ENCODE measurements at places on chromosomes 2 and 18.

DNA sequence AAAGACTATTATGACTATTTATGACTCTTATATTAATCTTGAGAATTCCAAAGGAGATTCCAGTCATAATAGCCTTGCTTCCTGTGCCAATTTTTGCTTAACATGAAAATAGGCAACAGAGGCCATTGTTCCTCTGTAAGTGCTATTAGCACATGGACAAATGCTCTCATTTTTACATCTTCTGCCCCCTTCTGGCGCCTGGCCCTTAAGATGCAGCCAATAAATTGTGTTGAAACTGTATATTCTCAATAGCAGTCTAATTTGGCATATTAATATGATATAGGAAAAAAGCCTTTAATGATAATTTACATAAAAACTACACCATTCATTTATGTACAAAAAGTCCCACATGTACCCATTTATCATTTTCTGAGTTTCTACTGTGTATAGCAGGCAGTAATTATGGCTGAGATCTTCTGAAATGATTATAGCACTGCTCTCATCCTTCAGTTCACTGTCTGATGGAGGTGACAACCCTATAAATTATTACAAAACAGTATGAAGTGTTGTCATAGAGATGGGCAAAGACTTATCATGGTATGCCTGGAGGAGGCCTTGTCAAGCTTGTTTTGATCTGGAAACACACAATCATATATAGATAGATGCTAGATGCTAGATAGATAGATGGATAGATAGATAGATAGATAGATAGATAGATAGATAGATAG lies 613.3 kb downstream of the TSN start:
- no peak for DNase-seq

DNA sequence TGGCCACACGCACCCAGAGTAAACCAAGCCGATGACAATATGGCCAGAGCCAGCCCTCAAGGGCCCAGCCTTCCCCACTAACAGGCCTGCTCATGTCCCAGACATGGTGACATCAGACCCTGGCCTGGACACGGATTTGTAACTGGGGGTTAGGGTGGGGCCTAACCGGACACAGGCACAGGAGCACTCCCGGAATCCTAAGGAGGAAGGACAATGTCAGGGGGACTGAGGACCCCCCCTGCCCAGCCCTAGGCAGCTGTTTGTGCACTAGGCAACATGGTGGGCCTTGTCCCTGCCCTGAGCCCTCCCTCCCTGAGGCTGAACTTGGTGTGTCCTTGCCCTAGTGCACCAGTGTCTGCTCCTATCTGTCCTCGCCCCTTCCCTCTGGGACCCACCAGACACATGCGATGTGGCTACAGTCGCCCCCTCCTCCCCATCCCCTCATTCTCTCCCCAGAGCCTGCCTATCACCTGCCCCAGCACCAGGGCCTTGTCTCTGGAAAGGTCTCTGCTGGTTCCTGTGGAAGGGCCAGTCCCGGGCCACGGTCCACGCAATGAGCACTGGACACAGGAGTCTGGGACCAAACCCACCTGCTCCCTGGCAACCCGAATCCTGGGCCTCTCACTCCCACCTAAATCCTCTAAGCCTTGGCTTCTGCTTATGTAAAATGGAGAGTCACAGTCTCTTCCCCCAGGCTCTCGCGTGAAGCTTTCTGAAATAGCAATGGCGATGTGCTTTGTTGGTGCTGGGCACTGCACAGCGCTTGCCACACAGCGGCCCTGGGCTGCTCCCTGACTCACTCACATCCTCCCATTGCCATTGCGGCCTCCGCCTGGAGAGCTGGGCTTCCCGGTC lies 76.5 kb upstream of the RAB6C start:
- no peak for DNase-seq

DNA sequence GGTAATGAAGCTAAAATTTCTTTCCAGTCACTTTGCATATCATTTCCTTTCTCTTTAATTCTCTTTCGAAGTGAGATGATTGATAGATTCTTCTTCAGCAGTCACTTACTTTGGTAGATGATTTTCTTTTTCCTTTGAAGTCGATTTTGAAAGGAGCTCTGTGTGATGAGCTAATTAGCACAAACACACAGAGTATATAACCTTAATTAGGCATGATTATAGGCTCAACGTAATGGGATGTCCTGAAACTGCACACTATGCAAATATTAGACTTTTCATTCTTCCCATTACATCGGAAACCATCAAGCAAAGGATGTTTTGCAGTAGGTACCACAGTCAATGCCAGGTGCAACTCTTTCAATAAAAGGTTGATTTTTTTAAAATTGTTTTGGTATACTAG lies 6.4 kb upstream of the CTLA4 start:
- DNase-seq, result no peak

DNA sequence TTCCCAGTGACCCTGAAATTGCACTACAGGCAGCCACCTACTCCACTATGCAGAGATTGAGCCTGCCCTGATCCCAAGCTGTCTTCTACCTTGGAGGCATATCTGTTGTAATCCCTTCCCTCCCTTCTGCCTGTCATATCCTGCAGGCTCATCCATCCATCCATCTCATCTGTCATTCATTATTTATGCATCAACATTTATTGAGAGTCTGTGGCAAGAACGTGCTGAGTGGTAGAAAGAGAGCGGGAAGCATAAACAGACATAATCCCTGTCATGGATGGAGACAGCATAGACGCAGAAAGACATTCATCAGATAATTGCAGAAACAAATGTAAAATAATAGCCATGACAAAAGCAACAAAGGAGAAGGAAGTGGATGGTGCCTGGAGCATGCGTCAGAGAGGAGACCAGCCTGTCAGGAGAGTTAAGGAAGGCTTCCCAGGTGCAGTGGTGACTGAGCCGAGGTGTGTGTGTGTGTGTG lies 110.7 kb upstream of the STPG4 start:
- DNase-seq, result no peak

- DNase-seq, result no peak
Measured at GRCh38 chr2:147614471-147614870, 230.4 kb upstream of the ACVR2A start.

GRCh38 chr2:112947374-112947773 lies 30.4 kb upstream of the IL36G start:
- no peak for DNase-seq

DNA sequence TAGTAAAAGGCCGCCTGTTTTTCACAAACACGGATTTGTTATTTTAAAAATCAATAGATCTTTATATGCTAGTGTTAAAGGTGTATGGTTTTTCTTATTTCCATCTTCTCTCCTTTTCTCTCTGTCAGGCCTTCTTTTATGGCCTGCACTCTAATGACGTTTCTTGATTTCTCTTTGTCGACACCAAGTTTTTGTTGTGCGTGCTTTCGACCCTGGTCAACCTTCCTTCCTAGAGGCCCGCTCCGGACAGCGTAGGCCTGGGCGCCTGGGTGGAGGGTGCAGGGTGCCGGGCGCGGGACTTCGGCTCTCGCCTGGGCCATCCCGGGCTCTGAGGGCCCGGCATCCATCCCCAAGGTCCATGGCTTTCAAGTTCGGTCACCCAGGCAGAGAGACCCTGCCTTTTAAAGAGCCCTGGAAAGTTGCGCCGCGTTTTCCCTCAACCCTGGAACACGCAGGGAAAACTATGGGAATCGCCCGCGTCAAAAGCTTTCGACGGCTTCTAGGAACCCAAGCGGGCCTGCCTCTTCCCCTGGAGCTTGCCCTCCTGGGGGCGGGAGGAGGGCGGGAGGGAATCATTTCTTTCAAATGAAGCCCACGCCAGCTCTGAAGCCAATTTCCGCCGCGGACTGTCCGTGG lies 4.1 kb upstream of the SATB2 start:
- DNase-seq, result no peak

DNA sequence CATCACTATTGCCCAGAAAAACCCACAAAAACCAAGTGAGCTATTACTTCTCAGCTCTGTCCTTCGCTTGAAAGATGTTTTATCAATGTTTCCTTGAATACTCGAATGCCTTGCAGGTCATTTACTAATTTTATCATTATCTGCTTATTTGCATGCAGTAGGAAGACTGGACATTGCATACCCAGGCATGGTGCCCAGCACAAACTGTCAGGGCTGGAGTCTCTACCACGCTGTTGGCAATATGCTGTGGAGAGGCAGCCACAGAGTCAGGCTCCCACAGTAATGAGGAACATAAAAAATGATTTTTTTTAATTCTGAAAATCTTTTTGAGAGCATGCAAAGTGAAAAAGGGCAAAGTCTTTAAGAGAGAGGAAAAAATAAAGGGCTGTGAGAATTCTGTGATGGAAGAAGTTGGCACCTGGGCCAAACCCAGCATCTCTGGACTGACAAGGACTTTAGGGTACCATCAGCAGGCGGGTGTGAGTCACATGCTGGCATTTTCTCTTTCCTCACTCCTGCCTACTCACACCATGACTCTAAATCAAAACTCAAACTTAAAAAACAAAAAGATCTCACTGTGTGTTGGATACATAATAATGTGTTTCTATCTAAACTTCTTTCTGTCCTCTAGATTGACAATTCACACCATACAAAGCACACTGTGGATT lies 709.8 kb upstream of the FANCL start:
- DNase-seq, result no peak

- no peak for DNase-seq
Measured at GRCh38 chr18:43115076-43115921, at the start of gene RIT2. Gene RIT2, minus strand, starts transcription at chr18:43115685.

Measured in kidney glomerular epithelial cell (primary cell).